ENCODE measurements at places on chromosomes 2 and 18.

- DNase-seq = no peak
Observed at GRCh38 chr2:156110890-156111289, 221.6 kb downstream of the NR4A2 start.

- no peak for DNase-seq
Observed at GRCh38 chr2:11022591-11023273, 111.0 kb downstream of the KCNF1 start.

- no peak for DNase-seq
Observed at GRCh38 chr2:59383473-59383872, 1142.3 kb upstream of the FANCL start.

- DNase-seq = no peak
Observed at GRCh38 chr2:207418419-207418818, 111.3 kb upstream of the CREB1 start.

- DNase-seq = no peak
Observed at GRCh38 chr2:132824716-132825115, 154.7 kb upstream of the LYPD1 start.

DNA sequence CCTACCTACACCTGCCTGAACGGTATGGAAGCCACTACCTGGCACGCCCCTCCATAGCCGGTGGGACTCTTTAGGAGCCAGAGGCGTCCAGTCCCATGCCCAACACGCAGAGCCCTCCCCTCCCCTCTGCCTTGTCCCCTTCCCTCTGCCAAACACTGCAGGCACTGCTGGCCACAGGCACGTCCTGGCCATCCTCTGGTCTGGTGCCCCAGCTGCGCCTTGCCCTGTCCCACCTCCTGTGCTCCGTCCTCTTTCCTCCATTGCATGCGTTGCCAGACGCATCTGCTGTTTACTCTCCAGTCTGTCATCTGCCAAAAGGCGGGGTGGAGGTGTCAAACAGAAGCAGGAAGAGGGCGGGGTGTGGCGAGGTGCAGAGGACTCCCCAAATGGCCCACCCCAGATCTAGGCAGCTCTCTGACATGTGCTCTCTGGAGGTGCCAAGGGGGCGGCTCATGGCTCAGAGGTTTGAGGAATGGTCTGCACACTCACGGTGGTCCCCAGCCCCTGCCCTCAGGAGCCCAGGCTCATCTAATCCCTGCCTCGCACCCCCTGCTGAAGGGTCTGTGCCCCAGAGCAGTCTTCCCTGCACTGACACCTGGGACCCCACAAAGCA lies 45.1 kb downstream of the HS6ST1 start:
- no peak for DNase-seq

- DNase-seq = no peak
Observed at GRCh38 chr2:148479398-148479797, 165.2 kb upstream of the EPC2 start.

DNA sequence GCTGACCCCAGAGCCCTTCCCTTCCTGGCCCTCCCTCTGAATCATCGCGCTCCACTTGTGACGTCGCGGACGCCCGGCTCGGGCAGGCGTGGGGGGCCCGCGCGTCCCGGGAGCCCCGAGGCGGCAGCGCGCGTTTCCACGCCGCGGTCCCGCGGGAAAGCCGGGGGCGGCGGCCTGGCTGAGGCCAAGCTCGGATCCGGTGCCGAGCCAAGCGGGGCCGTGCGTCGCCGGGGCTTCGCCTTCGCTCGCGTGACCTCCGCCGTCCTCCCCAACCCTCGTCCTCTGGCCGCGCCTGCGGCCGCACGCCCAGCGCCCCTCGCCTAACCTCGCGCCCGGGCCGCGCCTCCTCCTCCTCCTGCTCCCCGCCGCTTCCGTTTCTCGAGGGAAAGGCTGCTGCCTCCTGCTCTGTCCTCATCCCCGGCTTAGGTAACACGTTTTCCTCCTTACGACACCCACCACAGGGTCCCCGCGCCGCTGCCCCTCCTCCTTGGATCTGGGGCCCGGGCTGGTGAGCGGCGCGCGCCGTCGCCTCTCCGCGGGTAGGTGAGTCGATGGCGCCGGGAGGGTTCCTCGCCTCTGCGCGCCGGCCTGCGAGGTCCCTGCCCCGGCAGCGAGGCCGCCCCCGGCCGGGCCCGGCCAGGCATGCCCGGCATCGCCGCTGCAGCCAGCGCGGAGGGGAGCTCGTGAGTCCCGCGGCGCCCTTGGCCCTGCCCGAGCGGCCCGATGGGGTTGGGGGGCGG lies at the start of gene INPP1:
TSS of gene INPP1 (plus strand) at position 54 of the 740 bp plus-strand sequence. CDS start 16,514 bp downstream, outside the sequence.
- peak; percentile 14 for DNase-seq

DNA sequence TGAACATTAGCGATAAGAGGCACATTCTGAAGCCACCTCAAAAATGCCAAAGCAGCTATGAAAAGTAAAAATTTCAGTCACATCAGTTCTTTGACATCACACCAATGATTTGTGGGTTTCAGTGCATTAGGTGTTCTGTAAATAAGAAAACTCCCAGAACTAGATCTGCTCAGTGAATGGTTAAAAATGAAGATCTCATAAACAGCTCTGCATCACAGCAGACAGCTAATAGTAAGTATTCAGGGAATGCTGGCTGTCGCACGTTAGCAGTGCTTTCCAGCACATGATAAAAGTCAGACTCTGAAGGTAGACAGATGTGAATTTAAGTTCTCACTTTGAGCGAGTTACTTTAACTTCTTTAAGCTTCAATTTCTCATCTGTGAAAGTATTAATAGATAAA lies 154.9 kb downstream of the SATB2 start:
- DNase-seq = no peak

- DNase-seq = no peak
Observed at GRCh38 chr2:165681841-165682240, 112.2 kb downstream of the GALNT3 start.

- DNase-seq = no peak
Observed at GRCh38 chr18:58302811-58303210, 258.8 kb downstream of the NEDD4L start.

- no peak for DNase-seq
Observed at GRCh38 chr18:68439642-68440041, 275.3 kb downstream of the TMX3 start.

DNA sequence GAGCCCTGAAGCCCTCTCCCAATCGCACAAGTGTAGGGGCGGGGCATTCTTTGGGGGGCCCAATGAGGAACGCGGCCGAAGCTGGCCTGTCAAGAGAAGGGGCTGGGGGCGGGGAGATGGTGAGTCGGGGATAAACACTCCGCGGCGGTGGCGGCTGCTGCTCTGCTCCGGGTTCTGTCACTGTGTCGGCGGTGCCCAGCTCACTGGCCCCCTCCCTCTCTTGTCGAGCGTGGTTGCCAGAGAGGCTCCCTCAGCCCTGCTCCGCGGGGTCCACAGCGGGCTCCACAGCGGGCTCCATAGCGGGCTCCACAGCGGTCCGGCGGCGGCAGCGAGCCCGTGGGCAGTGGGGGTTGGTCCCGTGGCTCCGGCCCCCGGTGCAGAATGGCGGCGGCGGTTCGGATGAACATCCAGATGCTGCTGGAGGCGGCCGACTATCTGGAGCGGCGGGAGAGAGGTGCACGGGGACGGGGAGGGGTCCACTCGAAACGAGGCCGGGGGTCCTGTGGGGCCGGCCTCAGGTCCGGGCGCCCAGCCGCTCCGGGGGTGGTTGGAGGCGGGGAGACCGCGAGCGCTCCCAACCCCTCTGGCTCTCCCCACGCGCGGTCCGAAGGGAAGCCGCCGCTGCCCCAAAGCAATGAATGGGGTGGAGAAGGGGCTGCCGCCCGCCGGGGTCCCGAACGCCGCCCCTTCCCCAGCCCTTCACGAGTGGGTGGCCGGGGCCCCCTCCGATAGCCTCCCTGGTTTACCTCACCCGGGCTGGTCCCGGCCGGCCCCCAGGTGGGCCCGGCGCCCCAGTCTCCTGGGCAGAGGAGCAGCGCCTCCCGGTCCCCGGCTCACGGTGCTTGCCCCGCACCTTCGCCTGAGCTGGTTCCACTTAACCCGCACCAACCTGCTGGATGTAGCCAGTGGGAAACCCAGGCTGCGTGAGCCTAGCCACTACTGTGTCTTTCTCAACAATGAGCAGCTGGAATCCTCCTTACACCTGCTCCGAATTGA lies at the start of gene MXD1:
TSS of gene MXD1 (plus strand) at position 160 of the 996 bp plus-strand sequence. CDS start at position 382, 222 bp downstream.
- DNase-seq = no peak

DNA sequence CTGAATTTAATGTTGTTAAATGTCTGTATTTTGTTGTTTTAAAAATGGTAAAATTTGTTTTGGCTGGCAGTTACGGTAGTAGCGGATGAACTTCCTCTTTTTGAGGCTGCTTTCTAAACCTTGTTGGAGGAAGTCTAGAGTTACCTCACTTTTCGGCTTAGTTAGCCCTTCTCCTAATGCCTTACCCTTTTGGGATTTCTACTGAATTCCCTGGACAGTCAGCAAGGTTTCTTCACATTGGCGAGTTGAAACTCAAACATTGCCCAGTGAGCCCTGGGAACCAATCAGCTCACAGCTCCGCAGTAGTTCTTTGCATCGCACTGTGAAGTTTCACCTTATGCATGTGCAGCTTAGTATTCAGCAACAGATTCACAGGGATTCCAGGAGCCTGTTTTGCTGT lies 55.2 kb downstream of the TMEM247 start:
- no peak for DNase-seq

DNA sequence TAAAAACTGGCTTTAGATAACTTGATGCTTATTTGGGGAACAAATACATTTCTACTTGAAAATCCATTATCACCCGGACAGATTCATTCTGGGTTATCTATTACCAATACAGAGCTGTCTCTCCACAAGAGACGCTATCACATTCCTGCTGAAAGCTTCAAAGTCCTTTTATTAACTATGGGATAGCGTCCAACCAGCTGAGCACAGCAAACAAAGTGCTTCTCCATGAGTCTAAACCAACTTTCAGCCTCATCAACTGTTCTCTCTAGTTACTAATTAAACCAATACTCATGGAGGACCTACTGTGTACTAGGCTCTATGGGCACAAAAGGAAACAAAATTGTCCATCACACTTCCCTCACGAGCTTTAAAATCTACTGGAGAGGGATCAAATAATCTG lies 132.8 kb downstream of the L3MBTL4 start:
- DNase-seq = no peak

- no peak for DNase-seq
Observed at GRCh38 chr2:10283106-10284062, 19.3 kb upstream of the HPCAL1 start.

DNA sequence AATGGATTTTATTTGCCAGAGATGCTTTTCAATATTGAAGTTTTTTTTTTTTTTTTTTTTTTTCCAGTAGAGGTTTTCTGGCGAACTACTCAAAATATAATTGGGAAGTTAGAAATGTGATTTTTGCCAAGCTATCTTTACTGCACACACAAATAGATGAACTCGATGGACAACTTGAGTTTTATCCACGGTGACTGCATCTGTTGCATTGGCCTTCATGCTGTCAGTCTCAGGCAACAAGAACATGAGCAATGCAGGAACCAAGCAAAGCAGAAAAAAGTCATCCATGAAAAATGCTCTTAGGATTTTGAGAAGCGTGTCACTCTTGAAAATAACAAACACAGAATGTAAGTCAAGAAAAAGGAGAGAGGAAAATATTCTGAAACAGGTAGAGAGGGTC lies 22.7 kb upstream of the HDAC4 start:
- no peak for DNase-seq

DNA sequence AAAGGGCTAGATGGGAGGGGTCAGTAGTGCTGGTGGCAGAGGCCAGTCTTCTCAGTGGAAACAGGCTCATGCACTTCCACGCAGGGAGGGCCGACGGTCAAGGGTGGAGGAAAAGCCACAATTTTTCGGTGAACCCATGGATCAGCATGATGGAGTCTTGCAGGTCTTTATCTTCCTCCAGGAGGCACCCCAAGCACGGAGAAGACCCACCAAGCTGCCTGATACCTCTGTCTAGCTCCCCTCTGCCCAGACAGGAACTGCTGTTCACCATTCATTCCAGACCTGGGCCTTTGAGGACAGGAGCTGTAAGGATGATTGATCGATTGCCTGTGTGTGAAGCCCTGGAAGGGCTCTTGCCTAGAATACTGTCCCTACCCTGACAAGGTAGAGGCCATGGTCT lies 2.8 kb upstream of the LRRFIP1 start:
- no peak for DNase-seq
